ENCODE measurements at places on chromosomes 11 and 22.

DNA sequence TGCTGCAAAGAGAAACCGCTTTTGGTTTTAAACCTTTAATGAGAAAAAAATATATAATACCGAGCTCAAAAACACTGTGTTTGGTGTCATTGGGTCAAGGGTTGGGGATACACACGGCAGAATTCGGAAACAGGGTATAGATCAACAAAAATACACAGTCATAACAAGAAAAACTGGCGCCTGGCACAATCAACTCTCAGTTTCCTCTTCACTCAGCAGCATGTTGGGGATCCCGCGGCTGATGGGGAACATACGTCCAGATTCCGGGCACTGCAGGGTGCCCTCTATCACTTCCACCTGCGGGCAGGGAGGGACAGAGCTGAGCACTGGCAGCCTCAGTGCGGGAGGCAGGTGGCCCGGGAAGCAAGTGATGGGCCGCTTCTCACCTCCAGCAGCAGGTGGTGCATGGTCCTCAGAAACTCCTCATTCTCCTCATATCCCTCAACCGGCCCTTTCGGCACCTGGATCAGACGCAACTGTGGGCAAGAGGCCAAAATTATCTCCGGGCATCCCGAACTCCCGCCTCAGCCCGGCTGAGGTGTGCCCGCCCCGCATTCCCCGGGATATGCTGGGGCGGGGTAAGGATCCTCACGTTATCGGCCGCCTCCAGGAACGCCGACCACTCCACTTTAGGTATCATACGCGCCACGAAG, 561 bp downstream of the TRMT112 start:
- no peak for DNase-seq

GRCh38 chr22:26715392-26715936, 58.1 kb downstream of the MIAT start:
- no peak for DNase-seq

DNA sequence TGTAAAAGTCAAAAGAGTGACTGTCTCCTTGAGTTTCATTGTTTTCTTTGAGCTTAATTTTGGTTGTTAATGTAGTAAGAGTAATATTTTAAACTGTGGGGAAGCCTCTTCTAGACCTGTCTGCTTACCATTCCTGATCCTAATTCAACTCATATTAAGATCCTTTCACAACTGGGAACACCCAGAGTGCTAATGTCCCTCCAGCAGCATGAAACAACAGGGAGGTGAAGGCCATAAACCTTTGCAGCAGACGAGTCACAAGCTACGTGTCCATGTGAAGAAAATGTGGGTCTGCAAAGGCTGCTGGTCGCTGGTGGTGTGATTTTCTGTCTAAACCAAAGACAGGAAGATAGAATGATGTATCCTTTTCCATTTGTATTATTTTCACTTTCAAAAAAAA, 152.5 kb downstream of the ETS1 start:
- no peak for DNase-seq

DNA sequence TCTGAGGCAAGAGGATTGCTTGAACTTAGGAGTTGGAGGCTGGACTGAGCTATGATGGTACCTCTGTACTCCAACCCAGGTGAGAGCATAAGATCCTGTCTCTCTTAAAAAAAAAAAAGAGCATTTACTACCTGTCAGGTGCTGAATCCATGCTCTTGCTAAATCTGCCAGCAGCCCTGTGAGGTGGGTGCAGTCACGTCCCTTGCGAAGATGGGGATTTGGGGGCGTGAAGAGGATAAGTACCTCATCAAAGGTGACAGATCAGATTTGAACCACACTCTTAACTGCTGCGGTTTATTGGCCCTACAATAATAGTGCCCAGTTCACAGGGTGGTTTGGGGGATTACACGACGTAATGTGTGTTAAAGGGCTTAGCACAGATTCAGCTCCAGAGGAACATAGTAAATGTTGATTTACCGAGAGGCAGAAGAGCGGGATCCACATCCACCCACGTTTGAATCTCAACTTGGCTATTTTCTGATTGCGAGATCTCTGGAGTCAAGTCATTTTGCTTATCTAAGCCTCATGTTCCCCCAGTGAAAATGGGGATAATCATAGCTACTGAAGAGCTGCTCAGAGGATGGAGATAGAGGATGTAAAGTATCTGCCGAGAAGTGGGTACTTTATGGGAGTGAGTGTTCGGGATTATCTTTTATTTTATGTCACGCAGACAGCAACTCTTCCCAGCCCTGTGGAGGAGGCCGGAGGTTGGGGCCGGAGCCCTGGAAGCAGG, 28.1 kb upstream of the LRRC10B start:
- no peak for DNase-seq

- no peak for DNase-seq
These were observed 64.6 kb upstream of the POU2AF1 start for GRCh38 chr11:111443640-111444039.

GRCh38 chr11:77503006-77503405, 29.1 kb upstream of the PAK1 start:
- no peak for DNase-seq

DNA sequence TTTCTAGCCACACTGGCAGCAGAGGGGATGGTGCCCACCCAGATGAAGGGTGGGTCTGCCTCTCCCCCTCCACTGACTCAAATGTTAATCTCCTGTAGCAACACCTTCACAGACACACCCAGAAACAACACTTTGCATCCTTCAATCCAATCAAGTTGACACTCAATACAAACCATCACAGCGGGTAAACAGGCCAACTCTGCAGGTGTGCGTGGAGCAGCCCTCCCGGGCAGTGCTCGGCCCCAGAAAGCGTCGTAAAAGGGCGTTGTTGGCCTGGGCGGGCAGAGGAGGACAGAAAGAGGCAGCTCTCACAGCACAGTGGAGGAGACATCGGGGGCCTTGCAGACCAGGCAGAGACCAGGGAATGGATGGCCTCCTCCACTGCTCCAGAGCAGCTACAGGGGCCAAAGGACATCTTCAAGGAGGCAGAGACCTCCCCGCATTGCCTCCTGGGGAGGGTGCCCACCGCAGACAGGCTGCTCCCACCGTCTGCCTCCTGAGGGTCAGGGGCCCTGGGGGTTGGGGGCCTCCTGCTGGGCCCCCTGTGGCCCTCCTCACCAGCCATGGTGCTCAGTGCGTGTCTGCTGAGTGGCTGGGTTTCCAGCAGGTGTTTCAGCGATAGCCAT, 56.1 kb upstream of the FADD start:
- no peak for DNase-seq

DNA sequence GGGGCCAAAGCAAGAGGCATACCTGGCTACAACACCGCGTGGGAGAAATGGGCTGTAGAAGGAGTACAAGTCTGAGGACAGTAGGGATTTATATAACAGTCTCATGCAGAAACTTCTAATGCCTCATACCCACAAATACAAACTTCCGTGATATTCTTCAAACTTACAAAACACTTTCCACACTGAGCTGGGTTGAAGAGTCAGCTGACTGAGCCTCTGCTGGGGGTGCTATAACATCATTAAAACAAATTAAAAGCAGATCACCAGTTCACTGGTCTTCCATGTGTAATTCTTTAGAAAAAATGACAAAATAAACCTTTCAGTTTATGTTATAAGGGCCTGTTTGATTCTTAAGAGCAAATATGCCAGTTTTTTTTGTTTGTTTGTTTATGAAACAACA, 92.0 kb downstream of the MUC15 start:
- DNase-seq, result no peak

- no peak for DNase-seq
These were observed 22.7 kb downstream of the OOSP3 start for GRCh38 chr11:59901306-59901705.

DNA sequence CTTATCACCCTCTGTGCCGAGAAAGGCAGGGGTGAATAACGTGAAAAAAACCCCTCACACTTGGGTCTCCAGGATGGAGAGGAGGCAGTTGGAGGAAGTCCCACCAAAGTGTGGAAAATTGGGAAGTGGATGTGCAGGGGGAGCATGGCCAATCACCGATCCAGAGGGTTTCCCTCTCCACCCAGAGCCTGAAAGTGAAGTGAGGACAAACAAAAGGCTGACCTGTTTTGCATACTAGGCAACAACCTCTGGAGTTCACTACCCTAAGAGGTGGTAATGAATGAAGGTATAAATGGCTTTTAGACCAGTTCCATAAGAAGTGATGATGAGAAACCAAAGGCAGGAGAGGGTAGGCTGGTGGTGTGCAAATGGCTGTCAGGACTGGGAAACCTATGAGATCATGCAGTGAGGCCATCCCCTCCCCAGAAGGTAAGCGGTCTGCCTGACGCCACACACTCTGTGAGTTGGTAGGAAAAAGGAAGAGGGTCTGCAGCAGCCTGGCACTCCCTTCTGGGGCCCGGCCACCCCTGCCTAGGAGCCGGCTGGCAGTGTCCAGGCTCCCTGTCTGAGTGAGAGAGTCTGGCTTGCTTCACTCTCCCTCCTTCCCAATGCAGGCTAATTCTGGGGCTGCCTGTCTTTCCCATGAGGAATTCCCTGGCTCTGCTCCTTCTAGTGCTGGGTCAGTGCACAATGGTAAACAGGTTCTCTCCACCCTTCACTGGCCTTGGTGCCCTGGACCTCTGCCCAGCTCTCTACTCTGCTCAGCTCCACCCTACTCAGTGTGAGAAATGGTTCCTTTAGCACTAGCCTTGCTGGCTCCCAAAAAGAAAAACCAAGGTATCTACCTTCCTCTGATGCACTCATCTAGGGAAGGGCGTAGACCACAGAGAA, 15.6 kb downstream of the TBC1D10A start:
- DNase-seq, result no peak

DNA sequence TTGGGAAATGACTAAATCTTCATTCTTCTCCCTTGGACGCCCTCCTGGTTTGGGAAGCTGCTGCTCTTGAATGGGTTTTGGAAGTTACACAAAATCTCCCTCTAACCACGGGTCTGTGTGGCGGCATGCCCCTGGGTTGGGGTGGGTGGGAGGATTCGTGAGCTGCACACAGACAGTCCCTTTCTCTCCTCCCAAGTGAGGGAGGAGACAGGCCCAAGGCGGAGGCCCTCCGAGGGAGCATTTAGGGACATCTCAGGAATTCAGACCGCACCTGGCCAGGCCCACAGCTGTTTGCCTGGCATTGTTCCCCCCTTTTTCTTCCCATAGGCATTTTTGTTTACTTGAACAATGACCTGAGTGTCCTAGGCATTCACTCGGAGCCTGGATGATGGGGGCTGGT, 94.1 kb downstream of the MPPED1 start:
- no peak for DNase-seq

All from cortex of kidney (tissue), 1 donor.